ENCODE measurements at places on chromosomes 3 and 15.
A peak's percentile ranks its signal among the peaks of the same experiment; 100 is the strongest.

DNA sequence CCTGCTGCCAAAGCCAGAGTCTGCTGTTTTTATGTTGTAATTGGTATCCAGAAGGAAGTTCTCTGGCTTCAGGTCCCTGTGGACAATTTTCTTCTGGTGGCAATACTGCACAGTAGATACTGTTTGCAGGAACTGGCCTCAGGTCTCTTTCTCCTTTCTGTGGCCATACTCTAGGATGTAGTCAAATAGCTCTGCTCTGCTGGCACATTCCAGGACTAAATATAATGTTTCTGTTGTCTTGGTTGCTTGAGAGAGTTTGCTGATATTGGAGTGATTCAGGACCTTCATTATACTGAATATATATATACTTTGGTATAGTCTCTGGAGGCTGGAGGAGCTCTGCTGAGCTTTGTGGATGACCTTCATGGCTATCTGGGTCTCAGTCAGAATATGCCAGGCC lies 23.1 kb downstream of the RAB7A start:
- no peak for DNase-seq

DNA sequence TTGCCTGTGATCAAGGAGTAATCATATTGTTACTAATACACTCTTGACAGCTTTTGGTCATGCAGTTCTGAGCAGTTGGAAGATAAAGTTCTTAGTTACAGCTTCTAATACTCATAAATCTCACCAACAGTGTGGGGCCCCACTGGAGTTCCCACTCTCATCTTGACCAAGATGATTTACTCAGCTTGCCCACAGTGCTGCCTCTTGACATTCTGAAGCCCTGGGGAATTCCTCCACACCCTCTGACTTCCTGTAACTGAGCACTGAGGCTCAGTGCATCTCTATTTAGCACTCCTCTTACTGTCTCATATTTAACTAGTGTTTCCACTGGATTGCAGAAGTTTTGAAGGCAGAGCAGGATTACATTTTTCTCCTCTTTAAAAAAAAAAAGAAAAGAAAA lies 1.9 kb upstream of the ARL6IP5 start:
- no peak for DNase-seq

- DNase-seq = no peak
These were observed 3.1 kb upstream of the RAD54L2 start for GRCh38 chr3:51535146-51536019.

GRCh38 chr3:10928961-10929471 lies 63.5 kb upstream of the SLC6A1 start:
- no peak for DNase-seq

GRCh38 chr3:59027607-59028006 lies 22.2 kb downstream of the CFAP20DC start:
- no peak for DNase-seq

DNA sequence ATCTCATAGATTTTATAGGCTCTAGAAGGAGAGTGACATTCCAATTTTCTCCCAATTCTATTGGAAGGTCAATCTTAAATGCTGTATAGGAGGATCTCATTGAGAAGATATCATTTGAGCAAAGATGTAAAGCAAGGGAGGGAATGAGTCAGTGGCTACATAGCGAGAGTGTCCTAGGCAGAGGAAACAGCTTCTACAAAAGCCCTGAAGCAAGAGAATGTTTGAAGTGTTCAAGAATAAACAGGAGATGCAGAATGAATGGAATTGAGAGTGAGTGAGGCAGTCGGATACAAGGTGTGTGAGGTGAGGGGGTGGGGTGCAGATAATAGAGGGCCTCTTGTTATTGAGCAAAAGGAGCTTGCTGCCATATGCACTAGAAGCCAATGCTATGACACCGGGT lies 545.9 kb downstream of the IGSF11 start:
- DNase-seq = no peak

GRCh38 chr3:20637729-20638128 lies 451.7 kb upstream of the SGO1 start:
- DNase-seq = no peak

GRCh38 chr3:34068505-34068904 lies 270.1 kb downstream of the PDCD6IP start:
- no peak for DNase-seq

DNA sequence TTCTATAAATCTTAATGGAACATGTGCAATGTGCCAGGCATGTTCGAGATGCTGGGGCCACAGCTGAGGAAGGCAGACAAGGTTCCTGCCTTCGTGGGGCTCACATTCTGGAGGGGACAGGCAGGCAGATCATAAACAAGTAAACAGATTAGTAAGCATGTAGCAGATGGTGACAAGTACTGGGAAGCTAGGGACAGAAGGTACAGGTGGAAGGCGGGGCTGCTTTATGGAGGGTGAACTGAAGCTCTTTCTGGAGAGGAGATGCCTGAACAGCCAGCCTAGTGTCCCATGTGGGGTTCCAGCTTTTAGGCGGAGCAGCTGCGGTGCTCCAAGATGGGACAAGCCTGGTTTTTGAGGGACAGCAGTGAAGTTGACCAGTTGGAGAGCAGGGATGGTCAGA lies 74.7 kb upstream of the SNRK start:
- no peak for DNase-seq

DNA sequence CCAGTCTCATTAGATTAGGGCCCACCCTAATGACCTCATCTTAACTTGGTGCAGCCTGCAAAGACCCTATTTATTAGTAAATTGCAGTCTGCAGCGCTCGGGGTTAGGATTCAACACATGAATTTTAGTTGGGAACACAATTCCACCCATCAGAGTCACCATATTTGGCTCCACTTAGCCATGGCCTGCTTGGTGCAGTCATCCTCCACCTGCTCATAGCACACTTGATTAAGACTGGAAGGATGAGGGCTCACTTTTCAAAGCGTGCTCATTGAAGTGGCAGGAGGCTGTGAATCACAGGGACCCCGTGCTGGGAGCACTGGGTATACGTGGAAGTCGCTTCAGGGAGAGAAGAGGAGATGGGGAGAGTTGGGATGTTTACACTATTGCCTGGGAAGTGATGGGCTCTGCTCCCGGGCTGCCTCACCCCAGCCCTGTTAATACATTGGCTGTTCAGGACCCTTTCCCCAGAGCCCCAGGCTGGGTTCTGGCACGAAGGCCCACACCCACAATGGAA lies 68.2 kb downstream of the ASB7 start:
- no peak for DNase-seq

GRCh38 chr3:151331696-151332095 lies 2.3 kb upstream of the P2RY13 start:
- no peak for DNase-seq

DNA sequence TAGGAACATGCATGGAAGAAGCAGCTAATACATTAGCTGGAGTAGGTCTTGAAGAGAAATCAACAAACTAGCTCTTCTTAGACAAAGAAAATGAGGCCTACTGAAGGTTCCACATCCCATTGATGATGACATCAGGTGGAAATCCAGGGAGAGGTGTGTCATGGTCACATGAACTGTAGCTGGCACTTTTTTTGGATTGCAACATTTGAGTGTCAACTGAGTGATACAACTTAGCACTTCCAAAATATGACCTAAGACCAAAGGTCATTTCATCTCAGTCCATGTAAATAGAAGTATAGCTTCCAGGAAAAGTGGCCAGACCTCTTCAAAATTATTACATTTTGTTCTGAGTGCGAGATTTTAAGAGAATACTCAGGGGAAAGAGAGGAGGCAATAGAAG lies 117.2 kb upstream of the MEIS2 start:
- no peak for DNase-seq

DNA sequence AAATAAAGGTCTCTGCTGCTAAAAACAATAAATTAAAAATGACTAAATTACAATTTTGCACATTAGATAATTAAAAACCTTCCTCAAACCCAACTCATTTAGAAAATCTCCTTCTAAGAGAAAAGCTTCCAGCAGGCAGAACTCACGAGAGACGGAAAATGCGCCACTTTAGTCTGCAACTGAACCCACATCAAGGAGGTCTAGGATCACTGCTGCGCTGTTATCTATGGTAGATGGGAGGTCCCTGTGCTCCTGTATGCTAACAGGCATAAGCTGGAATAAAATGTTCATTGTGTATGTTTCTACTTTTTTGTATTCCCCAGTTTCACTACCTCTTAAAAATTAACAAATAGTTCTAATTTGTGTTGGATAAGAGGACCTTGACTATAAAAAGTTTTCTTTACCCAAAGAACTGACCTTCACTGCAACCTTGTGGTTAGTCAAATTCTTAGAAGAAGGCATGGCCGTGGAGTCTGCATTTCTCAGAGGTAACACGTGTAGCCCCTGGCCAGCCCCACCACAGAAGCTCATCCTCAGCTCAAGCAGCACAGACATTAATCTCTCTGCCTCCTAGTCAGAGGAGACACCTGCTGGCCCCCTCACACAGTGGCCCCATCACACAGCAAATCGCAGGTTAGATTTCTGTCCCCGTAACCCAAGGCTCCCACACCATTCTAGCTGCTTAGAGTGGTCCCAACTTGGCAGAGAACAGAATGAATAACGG lies 22.3 kb downstream of the STIMATE start:
- no peak for DNase-seq

GRCh38 chr3:29245441-29245840 lies 35.4 kb upstream of the RBMS3 start:
- DNase-seq = no peak

DNA sequence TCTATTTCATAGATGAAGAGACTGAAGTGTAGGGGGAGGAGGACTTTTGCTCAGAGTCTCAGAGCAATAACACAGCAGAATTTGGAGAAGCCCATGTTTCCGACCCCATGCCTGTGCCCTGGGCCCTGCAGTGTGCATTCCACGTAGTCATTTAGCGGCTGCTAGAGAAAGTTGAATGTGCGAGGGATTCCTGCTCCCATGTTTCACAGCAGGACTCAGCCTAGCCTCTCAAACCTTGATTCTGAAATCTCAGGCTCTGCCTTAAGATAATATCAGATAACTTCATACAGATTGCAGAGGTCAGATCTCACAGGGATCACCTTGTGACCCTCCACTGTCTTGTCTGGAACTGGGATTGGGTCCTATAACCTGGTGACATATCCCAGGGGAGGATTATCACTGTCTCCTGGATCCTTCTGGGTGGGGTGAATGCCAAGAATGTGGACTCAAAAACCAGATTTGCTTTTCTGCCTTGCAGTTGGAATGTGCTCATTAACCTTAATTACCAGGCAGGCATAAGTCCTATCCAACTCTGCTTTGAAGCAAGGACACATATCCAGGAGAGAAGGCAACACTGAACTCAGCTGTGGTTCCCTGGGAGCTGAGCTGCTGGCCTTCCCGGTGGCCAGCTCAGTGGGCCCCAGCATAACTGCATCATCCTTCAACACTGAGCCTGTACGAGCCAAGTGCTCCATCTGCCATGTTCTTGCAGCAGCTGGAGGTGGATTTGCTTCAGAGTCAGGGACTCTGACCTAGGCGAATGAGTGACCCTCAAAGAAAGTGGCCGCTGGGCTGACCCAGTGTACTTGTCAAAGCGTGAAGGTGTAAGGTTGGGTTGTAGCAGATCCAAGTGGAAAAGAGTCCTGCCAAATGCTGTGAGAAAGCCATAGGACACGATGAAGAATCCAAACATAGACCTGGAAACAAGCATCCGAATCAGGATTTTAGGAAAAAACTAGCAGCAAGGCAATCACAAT lies 43.0 kb downstream of the CTXND1 start:
- no peak for DNase-seq

DNA sequence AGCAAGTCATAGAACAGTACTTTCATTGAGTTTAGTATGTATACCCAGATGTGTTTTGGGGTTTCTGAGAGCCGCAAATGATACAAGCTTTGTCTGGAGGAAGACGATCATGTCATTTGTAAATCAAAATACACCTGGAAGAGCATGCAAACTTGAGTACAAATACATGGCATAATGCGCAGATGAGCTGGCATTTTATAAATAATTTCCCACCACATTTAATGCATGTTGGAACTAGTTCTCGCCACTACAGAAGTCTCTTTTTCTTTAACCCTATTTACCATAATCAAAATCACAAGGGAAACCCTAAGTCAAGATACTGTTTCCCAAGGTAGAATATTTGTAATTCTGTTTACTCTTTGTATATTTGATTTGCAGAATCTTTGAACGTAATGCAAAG lies 318.6 kb downstream of the EPHA3 start:
- DNase-seq = no peak

- DNase-seq = no peak
These were observed 4.8 kb downstream of the GNB4 start for GRCh38 chr3:179446501-179446900.

GRCh38 chr3:77500721-77501120 lies 460.8 kb downstream of the ROBO2 start:
- no peak for DNase-seq

GRCh38 chr3:166085164-166085856 lies 248.1 kb upstream of the BCHE start:
- DNase-seq = no peak

DNA sequence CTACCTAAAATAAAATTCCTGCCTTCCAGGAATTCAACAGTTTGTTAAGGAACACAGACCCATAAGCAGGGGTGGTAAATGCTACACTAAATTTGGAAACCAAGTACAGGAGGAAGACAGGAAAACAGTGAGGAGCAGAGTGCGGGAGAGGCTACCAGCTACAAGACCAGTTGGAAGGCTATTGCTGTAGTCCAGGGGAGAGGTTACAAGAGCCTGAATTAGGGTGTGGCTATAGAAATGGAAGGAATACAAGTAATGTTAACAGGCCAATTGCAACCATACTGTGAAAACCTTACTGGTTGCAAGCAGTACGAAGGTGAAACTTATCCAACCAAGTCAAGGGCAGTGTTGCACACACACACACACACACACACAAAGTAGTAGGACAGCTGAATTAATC lies 880 bp upstream of the ARMC8 start:
- DNase-seq = no peak

DNA sequence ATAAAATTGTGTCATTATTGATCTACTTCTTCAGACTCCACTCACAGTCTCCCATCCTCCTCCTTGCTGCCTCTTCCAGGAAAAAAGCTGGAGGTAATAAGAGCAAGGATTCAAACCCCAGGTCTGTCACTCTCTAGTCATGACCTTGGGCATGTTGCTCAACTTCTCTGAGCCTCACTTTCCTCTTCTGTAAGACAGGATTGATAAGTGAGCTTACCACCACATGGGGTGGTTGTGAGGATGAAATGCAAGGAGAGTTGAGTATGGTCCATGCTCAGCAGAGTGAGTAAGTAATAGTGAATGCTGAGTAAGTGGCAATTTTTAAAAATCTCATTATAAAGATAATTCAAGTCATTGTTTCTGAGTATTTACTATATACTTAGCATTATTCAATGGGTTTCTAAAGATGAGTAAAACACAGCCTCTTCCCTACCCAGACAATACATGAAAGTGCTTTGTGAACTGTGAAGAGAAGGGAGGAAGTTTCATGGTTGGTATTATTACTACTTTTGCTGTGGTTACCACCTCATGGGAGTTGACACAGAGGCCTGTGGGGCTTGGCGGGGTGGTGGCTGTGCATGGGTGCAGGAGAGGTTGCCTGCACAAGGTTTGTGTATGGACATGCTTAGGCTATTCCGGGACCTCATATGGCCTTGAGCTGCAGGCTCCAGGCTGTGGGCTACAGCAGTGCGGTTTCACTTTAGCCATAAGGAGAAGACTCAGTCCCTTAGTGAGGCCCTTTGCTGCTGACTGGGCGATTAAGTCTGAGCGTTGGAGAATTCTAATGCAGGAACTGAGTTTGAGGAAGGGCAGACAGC lies 30.0 kb downstream of the SLC6A11 start:
- no peak for DNase-seq

- DNase-seq = peak; percentile 23
These were observed 40.4 kb downstream of the DNAJB8 start for GRCh38 chr3:128426128-128426921.

- no peak for DNase-seq
These were observed 117.4 kb upstream of the LPP start for GRCh38 chr3:188036375-188037194.

- no peak for DNase-seq
These were observed 9.8 kb downstream of the CCR4 start for GRCh38 chr3:32961189-32961715.

Data from activated naive CD4-positive, alpha-beta T cell (primary cell).